Memory B cell (primary cell): ENCODE measurements at places on chromosomes 2 and 18.
A peak's percentile ranks its signal among the peaks of the same experiment; 100 is the strongest.

GRCh38 chr2:236164201-236164924 lies 3.8 kb downstream of the GBX2 start:
- no peak for DNase-seq

DNA sequence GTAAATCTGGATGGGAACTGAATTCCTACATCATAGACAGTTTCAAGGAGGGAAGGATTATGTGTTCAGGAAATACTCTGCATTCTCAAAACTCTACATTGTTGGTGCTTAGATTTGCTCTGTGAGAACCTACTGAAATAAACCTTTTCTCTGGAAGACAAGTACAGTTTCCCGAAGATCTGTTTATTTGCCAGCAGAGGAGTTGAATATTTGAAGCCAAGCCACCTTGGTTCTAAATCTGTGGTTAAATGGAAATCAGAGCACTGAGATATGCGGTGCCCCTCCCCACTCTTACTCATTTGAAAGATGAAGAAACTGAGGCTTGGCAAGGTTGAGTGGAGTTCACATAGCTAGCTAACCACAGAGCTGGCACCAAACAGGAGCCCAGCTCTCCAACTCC lies 146.3 kb upstream of the CTAGE1 start:
- no peak for DNase-seq

DNA sequence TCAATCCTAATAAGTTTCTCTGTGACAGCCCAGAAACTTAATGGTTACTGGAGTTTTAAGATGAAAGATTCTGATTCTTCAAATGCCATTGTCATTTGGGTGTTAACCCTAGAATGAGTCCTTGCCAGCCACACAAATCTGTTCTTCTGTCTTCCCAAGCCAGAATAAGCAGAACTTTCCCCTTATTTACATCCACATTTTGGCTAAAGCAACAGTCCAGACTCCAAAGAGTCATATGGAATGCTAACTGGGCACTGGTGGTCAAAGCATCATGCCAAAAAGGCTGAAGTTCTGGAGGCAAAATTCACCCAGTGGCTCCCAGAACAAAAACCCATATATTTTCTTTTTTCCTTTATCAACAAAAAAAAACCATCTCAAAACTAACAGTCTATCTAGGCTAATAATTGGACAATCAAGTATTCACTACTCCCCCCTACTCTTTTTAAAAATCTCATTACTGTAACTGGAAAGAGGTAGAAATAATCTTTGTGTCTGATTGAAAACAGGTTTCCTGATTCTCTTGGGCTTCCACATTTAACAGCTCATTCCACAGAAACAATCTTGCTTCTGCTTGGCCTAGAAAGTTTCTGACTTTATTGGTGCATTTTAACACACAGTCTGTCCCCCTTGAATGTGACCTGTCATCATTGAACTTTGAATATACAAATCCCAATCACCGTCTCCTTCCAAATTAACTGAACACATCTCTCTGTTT lies 89.6 kb upstream of the SETBP1 start:
- DNase-seq: no peak

GRCh38 chr2:176205126-176205525 lies 16.7 kb downstream of the HOXD1 start:
- DNase-seq: no peak

DNA sequence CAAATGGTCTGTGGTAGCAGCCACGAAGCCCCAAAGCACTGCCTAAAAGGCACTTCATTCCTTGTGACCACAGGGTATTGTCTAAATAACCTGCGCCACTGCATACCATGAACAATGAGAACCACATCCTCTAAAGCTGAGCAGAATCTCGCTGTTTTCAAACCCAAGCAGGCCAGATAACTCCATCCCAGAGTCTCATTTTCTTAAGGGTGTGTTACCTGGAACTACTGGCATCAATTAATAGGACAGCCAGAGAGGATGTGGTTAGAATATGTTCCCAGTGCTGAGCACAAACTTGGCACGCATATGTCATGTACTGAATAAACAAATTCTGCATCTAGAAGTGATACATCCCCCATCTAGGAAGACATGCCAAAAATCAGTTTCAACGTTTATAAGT lies 13.0 kb downstream of the VPS4B start:
- DNase-seq: no peak

DNA sequence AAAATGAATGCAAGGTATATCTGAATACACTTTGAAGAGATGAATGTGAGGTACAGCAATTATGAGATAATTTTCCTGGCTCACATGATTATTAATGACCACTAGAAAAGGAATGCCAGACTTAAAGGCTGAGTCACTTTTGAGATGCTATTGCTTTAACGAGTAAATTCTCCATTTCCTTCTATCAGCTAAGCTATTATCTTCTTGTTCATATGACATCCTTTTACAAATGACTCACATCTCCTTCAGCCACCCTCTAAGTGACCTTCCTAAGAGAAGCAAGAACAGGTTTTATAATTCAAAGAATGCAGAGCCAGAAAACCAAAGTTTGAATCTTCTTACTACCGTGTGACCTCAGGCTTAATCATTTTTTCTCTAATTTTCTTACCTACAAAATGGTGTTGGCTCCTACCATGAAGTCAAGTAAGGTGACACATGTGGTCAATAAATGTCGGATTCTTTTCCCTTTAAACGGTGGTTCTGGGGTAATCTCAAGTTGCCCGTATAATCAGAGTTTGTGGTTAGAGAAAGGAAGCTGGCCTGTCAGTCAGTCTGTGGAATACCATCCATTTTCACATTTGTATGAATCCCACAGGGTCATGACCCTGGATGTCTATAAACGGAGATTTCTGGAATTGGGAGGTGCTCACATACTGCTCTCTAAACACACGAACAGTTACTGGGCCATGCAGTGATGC lies 184.0 kb upstream of the PID1 start:
- DNase-seq: no peak

- no peak for DNase-seq
These were observed 7.1 kb upstream of the PPP1R1C start for GRCh38 chr2:181978351-181979150.

DNA sequence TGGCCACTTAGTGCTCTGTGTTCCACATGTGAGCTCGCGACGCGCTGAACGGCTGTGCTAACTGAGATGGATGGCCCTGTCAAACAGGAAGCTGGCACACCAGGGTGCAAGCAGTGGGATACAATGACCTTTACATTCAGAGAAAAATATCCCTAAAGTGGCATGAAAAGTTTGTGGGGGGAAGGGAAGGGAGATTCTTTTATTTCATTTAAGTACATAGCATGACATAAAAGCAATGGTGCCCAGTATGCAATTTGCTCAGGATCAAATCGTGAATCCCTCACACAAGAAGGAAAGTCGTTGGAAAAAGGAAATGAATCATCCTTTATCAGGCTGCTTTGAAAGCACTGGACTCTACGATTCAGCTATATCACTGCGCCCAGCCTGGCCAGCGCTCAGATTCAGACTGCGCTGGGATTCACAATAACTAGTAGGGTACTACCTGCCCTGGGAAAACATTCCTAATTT lies 26.0 kb downstream of the SATB2 start:
- no peak for DNase-seq

- no peak for DNase-seq
These were observed 227.7 kb upstream of the BOD1L2 start for GRCh38 chr18:56919190-56919589.

DNA sequence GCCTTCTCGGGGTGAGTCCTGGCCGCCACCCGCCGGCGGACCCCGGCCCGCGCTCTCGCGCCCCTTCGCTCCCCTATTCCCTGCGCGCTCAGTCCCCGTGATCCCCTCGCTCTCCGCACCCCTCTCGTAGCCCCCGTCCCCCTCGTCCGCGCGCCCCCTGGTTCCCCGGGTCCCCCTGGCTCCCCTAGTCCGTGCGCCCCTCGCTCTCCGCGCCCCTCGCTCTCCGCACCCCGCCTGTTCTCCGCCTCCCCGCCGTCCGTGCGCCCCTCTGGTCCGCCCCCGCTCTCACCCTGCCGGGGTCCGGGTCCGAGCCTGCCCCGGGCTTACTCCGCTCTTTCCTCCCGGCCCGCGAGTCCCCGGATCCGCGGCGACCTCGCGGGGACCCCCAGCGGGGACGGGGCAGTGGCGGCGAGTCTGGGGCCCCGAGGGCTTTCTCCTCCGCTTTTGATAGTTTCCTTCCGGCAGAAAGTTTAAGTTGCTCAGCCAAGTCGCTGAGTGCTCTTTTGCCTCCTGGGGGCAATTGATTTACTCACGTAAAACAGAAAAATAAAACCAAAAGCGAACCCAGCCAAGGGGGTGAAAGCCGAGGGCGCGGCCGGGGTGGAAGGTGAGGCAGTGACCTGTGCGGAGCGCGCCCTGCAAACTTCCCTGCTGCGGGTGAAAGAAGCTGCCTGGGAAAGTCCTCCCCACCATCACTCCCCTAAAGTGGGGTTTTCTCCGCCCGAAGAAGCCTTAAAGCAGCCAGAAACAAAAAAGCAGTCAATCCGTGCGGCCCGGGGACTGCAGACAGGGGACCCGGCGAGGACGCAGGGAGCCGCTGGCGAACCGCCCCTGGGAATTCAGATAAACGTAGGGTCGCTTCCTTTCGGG lies 568 bp downstream of the RAB31 start:
- DNase-seq: peak; percentile 29

DNA sequence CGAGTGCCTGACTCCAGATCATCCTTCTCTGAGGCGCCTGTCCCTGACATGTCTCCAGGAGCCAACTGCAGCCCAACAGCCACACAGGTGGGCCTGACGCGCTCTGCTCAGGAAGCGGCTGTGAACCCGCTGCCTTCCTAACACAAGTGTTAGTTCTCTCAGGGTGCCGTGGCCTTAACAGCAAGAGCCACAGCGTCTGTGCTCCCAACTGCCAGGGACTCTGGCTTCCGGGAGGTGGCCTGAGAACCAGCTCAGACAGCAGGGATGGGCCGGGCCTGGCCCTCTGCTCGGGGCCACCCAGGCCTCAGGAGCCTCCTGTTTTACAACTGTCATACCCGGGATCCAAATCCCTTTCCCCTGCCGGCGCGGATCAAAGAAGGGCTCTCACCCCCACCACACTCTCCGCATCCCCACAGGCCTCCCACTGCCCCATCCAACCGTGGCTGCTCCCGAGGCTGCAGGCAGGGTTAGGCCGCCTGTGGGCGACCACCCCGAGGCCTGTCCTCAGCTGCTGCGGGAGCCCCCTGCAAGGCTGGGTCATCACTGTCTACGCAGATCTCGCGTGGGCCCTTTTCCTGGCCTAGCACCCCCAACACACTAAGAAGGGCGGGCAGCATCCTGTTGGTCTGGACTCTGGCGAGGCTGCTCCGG lies 114.2 kb upstream of the ZNF236 start:
- no peak for DNase-seq

DNA sequence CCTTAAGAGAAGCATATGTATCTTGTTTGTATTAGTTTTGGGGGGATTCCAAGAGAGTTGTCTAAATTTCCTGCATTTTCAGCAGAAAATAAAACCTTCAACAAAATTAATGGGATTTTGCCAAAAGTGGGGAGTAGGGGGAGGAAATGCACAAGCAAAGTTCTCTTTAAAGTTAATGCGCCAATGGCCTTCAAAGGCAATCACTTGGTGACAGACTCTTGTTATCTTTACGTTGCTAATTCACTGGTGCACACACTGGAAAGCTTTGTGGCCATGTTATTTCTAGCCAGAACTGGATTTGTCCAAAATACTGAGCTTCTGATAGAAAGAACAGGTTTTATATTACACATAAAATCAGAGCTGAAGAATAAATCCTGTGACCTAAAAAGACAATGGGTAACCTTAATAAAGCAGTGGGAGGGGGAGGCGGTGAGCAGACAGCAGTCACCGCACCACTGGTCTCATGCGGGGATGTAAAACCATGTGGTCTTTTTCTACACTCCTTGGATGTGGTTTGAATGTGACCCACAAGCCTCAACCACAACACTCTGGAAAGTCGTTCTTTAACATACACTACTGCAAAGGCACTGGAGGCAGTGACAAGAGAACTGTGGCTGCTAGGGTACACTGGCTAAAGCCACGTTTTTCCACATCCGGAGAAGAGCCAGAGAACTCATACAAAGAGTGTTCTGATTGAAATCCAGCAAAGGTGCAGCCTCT lies 176.9 kb upstream of the SMAD7 start:
- DNase-seq: no peak

DNA sequence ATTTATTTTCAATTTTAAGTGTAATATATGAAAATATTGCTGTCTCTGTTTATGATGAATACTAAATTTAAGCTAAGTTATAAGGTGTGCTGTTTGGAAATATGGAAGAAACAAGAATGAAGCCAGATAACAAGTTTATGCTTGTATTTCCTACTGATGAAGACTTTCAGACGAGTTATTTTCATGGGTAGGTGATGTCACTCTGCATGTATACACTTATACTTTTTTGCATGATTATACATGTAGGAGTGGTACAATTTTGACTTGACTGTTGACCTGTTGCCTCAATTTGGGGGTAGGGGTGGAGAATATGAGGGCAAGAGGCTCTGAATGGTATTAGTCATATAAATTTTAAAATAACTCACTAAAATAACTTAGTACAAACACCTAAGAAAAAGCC lies 133.7 kb downstream of the HAUS1 start:
- no peak for DNase-seq

GRCh38 chr2:160139991-160140390 lies 60.1 kb downstream of the ITGB6 start:
- no peak for DNase-seq

GRCh38 chr2:190454795-190455194 lies 46.6 kb downstream of the MFSD6 start:
- no peak for DNase-seq

- DNase-seq: no peak
These were observed 283.2 kb downstream of the INSIG2 start for GRCh38 chr2:118371515-118371914.

DNA sequence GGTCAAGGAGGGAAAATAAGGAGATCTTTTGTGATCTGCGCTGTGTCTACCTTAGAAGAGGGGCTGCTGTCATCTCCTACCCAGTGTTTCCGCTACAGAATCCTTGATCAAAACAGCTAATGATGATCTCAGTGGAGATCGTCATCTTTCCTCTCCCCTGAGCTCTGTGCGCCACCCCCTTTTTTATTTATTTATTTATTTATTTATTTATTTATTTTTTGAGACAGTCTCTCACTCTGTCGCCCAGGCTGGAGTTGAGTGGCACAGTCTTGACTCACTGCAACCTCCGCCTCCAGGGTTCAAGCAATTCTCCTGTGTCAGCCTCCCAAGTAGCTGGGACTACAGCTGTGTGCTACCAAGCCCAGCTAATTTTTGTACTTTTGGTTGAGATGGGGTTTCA lies 55.5 kb downstream of the SERTAD2 start:
- no peak for DNase-seq

- DNase-seq: no peak
These were observed 71.1 kb downstream of the CIB4 start for GRCh38 chr2:26570083-26570430.

GRCh38 chr2:217901835-217902378 lies 100.9 kb downstream of the TNS1 start:
- no peak for DNase-seq

GRCh38 chr2:203650860-203651613 lies 55.4 kb upstream of the CD28 start:
- no peak for DNase-seq

- no peak for DNase-seq
These were observed 66.4 kb upstream of the PKDCC start for GRCh38 chr2:41981417-41981816.

- DNase-seq: no peak
These were observed 18.0 kb downstream of the ZC3H15 start for GRCh38 chr2:186503827-186504606.

- DNase-seq: no peak
These were observed 74.2 kb upstream of the FHL2 start for GRCh38 chr2:105473011-105473410.
